GDM1 (cell line): ENCODE measurements at places on chromosomes 7 and 10.

DNA sequence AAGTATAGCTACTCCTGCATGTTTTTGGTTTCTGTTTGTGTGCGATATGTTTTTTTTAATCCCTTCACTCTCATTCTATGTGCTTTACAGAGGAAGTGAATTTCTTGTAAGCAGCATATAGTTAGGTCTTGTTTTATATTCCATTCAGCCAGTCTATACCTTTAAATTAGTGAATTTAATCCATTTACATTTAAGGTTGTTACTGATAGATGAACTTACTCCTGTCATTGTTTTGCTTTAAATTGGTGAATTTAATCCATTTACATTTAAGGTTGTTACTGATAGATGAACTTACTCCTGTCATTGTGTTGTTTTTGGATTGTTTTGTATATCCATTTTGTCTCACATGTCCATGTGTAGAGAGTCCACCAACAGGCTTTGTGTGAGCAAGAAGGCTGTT, 11.1 kb downstream of the GIMAP8 start:
- no peak for DNase-seq

DNA sequence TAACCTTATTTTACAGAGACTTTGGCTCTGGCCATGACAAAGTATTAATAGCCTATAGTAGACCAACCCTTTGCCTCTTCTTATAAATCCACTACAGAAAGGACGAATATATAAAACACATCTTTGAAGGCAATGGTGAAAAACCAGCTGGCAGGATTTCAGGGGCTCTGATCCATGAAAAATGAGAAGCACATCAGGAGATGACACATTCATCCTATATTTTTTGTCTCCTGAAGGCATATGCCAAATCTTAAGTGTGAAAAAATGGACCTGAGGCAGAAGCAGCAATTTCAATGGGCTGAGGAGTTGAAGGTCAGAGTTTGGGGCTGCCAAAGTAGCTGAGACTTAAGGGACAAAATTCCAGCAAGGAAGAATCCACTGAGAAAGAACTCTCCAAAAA, 14.4 kb downstream of the RNF216 start:
- DNase-seq, result no peak

- DNase-seq, result no peak
Observed at GRCh38 chr10:104103956-104104355, 18.0 kb upstream of the SFR1 start.

GRCh38 chr7:101882005-101882421, 64.6 kb downstream of the CUX1 start:
- DNase-seq, result no peak

- no peak for DNase-seq
Observed at GRCh38 chr10:128855618-128856428, 611.2 kb upstream of the MGMT start.

DNA sequence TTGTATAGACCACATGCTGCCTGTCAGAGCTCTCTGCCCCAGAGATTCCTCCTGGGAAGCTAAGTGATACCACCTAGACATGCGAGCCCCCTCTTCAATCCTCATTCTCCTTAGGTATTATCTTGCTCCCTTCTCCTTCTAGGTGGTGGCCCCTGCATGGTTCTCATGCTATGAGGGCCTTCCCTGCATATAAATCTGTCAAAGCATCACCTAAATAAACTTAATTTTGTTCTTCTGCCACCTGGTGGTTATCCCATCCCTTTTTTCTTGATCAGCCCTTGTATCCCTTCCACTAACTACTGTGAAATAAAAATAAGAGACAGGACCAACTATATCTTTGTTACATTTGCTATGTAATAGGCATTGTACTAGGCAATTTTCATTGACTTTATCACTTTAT, 242.1 kb downstream of the CDC14C start:
- DNase-seq, result no peak

GRCh38 chr7:5704534-5704922, 76.9 kb downstream of the RNF216 start:
- DNase-seq, result peak; percentile 69

DNA sequence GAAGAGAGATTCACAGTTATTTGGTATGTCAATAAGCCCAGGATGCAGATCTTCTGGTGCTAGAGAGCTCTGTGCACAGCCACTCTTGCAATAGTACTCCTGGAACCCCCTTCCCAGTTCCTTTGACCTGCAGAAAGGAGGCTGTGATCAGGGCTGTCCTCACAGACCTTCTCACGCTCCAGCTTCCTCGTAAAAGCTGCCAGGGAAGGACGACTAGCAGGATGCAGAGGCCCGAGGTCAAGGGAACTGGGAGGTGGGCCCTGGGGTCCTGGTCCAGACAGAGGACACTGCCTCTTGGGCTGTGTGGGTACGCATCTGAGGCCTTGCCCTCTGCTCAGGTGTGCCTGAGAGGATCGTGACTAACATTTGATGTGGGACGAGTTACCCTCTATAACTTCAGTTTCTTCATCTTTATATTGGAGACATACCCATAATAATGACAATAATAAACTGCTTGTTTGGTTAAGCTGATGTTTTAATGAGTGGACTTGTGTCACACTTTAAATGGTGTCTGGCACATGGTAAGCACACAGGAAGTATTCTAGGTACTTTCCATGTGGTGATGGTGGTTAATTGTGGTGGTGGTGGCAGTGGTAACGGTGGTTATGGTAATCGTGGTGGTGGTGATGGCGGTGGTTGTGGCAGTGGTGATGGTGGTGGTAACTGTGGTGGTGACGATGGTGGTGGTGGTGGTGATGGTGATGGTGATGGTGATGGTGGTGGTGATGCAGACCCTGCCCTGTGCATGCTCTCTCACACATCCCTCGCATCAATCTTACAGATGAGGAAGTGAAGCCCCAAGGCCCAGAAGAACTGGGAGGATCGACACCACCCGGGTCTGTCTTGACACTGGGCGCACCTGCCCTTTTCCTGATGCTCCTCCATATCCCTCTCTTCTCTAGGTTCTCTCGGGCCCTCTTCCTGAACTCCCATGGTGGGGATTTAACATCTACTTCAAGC, 235.2 kb upstream of the GRB10 start:
- DNase-seq, result no peak

DNA sequence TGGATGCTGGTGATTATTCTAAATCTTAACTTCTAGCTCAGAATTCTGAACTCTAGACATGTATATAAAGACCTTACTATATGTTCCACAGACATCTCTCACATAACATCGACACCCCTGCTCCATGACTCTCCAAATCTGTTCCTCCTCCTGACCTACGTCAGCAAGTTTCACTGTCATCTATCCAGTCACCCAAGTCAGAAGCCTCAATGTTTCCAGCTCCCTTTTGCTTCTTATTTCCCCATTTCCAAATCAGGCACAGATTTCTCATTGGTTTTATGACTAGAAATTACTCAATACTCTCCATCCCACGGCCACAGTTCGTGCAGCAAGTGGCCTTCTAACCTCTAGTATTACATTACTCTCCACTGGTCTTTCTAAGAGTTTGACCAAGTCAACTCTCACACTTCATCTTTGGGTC, 28.5 kb downstream of the EPC1 start:
- no peak for DNase-seq

DNA sequence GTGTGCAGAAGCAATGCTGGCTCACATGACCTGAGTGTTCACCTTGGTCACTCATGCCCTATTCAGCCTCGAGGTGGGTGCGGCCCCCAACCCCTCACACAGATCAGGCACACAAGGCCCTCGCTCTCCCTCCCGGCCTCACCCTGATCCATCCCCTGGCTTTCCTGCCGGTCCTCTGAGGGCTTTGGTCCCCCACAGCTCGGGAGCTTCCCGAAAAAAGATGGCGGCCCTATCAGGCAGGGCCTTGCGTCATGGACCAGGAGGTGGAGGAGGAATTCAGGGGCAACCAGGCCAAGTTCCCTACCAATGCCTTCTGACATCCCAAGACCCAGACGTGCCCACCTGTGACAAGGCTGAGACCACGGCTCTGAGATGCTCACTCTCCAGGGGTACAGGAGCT, 43.7 kb upstream of the DNAAF5 start:
- no peak for DNase-seq

DNA sequence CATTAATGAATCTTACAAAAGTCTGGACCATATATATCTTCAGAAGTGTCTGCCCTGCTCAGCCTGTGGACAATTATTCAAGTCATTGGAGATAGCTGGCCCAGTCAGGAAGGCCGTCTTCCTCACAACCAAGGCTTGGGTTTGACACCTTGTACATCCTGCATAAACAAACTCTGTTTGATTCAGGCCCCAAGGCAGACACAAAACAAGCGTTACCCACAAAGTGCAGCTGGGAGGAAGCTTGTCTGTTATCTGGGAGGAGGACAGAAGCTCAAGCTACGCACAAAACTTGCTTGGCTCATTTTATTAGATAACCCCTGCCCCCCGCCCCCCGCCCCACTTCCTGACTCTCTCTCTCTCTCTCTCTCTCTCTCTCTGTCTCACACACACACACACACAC, 166.9 kb upstream of the WDR11 start:
- no peak for DNase-seq

- no peak for DNase-seq
Observed at GRCh38 chr7:18356191-18356645, 139.3 kb upstream of the HDAC9 start.

DNA sequence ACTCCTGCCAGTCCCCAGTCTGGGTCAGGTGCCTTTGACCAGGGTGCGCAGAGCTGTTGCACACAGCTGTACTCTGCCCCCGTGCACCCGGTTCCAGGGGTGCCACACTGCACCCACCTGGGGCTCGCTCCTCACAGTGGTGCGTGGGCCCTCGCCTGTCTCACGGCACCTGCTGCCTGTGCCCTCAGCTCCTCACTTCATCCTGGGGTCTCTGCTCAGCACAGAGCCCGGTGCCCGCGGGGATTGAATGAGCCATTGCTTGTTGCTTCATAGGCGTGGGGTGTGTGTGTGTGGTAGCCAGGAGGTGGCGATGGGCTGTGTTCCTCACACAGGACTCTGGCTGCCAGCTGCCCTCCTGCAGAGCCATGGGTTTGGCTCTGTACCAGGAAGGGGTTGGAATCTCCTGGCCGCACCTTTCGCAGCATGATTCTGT, 18.5 kb downstream of the EIF3B start:
- DNase-seq, result no peak

- DNase-seq, result no peak
Observed at GRCh38 chr7:144729226-144729625, 106.6 kb downstream of the TPK1 start.

- no peak for DNase-seq
Observed at GRCh38 chr10:59635502-59636290, 74.0 kb downstream of the SLC16A9 start.

DNA sequence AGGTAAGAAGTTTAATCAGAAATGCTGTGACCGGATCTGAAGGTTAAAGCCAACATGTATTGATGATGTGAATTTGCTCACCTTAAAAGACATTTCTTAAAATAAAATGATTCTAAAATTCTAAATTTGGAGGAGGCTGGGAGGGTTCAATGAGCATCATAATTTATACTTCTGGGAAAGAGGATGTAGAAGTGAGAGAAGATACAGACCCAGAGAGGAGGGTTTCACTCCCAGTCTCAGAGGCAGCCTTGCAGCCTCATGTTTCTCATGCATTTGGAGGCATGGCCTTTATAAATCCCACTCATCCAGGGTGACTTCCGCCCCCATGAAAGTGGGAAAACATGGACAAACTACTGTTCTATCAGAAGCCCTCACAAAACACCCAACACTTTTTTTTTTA, 305.6 kb upstream of the PITRM1 start:
- no peak for DNase-seq

DNA sequence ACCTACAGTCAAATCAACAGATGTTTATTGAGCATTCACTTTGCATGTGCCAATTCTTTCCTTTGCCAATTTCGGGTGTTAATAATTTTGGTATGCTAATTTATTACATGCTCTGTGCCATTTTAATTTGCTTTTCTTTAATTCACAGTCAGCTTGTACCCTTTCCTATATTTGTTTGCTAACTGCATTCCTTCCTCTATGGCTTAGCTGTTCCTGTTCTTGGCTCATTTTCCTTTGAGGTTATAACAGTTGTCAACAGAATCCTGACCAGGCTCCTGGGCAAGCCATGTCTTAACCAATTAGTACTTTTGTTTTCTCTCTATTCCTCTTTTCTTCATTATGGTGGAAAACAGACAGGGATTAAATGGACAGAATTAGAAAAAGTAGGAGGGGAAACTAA, 73.6 kb upstream of the RPA3 start:
- DNase-seq, result no peak

- DNase-seq, result no peak
Observed at GRCh38 chr10:121607310-121608055, 9.2 kb upstream of the FGFR2 start.

DNA sequence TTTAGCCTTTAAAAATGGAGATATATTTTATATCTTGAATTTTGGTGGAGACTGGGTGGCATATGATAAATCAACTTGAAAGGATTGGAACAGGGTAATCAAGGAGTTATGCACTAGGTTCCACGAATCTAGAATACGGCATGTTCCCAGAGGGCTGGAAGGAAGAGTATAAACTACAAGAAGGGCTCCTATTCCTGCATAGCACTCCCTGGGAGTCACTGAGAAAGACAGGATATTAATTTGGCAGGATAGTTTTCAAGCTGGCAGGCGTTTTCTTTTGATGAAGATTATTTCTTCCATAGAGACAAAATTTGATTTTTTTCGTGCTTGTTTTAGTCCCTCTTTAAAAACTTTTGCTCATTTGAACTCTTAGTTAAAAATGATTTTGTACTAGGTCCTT, 119.7 kb downstream of the VWC2 start:
- no peak for DNase-seq

- no peak for DNase-seq
Observed at GRCh38 chr10:131803860-131804425, 96.9 kb upstream of the PPP2R2D start.

- DNase-seq, result no peak
Observed at GRCh38 chr10:1210667-1211066, 154.5 kb downstream of the WDR37 start.

GRCh38 chr10:93897070-93897780, 3.4 kb downstream of the SLC35G1 start:
- DNase-seq, result no peak

GRCh38 chr7:107995184-107996071, 7.5 kb downstream of the LAMB1 start:
- no peak for DNase-seq

- DNase-seq, result no peak
Observed at GRCh38 chr7:114930829-114931655, 9.1 kb downstream of the MDFIC start.

GRCh38 chr10:73925539-73925938, 14.6 kb downstream of the PLAU start:
- no peak for DNase-seq

DNA sequence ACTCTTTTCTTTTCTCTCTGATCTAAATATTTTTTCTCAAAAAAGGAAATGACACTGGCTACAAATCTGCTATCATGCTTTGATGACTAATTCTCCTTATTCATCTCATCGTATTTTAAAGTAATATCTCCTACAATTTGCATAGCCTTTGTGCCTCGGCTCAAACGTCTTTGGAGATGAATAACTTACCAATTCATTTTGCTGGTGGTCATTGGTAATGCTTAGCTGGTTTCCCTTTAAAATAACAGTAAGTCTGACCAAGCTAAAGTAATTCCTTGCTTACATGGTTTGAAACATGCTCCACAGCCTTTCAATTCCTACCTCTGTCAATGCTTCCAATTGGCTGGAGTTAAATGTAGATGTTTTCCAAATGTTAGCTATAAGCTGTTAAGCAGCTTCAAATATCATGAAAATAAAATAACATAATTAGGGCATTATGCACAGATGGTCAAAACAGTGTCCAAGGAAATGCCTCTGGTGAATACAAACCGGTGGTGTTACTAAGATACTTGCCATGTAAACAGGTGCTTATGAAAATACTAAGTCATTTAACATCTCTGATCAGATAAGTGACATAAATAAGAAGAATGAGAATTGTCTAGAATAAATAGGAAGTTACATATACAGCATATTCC, 435.0 kb downstream of the POM121L12 start:
- no peak for DNase-seq
